Trophoblast cell (in vitro differentiated cells and primary cell): ENCODE measurements at places on chromosomes 4 and X.

DNA sequence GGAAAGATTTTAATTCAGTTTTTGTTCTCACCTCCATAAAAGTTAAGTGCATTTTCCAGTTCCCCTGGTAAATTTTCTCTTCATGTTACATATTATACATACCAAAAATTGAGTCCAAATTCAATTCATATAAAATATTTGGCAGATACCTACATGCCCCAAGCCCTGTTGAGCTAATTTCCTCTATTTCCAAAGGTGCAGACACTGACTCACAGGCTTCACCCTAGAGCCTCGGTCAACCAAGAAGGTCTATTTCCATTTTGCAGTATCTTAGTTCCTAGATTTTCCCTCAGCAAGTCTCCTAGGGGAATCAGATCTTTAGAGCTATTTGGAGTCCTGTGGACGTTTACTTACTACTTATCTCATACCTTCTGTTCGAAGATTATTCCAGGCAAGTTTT lies 174.4 kb downstream of the TSPAN5 start:
- H3K4me3 ChIP-seq, result no peak overlapping the region
- H3K27me3 ChIP-seq, result no peaks in the 10 kb centered on the region

DNA sequence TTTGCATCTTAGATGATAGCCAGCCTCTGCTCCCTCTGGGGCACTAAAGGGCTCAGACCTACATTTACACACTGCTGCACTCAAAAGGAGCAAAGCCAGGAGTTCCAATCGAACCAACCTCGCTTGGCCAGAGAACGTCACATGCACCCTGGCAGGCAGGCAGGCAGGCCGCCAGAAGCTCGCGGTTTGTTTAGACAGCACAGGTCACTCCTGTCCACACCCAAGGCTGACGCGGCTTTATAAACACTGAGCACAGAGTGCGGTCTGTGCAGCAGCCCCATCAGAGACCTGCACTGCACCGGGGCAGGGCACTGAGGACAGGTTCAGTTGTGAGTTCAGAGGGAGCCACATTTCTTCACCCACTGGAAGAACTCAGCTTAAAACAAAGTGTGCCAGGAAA lies 143.9 kb downstream of the BCOR start:
- H3K36me3 ChIP-seq, result no peaks in the 10 kb centered on the region
- no peaks in the 10 kb centered on the region for H3K4me1 ChIP-seq
- H3K27me3 ChIP-seq, result no peaks in the 10 kb centered on the region
- DNase-seq, result no peak
- no peak overlapping the region for H3K4me3 ChIP-seq

GRCh38 chr4:17763931-17764330 lies 17.5 kb downstream of the FAM184B start:
- H3K27me3 ChIP-seq, result no peaks in the 10 kb centered on the region
- no peaks in the 10 kb centered on the region for H3K36me3 ChIP-seq
- DNase-seq, result no peak
- no peaks in the 10 kb centered on the region for H3K4me1 ChIP-seq
- no peak overlapping the region for H3K27ac ChIP-seq
- no peak overlapping the region for H3K4me3 ChIP-seq

DNA sequence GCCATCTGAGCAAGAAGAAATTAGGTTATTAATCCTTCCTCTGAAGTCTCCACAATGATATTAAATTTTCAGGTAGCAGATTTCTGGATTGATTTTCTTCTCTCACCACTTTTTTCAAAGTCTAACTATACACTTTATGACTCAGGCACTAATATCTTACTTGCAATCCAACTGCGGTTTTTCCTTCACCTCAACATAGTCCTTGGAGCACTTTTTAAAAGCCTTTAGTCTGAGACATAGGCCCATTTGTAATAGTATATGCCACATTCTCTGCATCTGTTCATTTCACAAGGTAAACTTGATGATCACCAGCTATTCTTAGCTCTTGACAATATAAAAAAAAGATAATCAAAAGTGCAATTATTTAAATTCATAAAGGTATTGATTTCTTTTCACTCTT lies 55.9 kb upstream of the EDNRA start:
- H3K4me3 ChIP-seq, result no peak overlapping the region
- no peaks in the 10 kb centered on the region for H3K36me3 ChIP-seq
- H3K27ac ChIP-seq, result no peak overlapping the region
- no peaks in the 10 kb centered on the region for H3K27me3 ChIP-seq

- no peak overlapping the region for H3K4me3 ChIP-seq
- no peak for DNase-seq
- no peak overlapping the region for H3K27ac ChIP-seq
- H3K27me3 ChIP-seq, result no peaks in the 10 kb centered on the region
- H3K36me3 ChIP-seq, result no peaks in the 10 kb centered on the region
- H3K4me1 ChIP-seq, result no peaks in the 10 kb centered on the region
These were observed 14.8 kb upstream of the MAEA start for GRCh38 chr4:1274871-1275270.
